ENCODE measurements at places on chromosomes 3 and 15.

DNA sequence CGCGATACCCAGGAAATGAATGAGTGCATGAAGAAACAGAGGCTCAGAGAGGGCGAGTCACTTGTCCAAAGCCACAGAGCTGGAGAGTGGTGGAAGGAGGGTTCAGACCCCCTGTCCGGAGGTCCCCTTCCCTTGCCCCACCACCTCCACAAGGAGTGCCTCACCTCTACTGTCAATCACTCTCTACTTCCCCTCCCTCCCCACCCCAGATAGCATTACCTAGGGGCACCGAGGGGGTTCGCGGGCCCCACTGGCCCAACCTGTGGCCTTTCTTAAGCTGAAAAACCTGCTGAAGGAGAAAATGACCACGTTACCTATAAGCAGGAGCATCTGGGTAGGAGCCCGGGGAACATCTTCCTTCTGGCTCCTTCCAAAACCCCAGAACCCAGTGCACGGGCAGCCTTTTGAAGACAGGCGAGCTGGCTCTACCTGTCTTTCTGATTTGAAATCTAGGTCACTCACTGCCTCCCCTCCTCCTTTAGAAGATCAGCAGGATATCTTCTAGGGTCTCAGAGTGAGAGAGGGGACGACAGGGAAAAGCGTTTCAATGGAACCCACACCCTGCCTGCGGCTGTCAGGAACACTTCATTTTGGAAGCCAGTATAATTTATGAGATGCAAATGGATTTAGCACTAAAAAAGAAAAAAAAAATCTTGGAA is 89.9 kb upstream of the MEF2A start:
- DNase-seq = no peak

DNA sequence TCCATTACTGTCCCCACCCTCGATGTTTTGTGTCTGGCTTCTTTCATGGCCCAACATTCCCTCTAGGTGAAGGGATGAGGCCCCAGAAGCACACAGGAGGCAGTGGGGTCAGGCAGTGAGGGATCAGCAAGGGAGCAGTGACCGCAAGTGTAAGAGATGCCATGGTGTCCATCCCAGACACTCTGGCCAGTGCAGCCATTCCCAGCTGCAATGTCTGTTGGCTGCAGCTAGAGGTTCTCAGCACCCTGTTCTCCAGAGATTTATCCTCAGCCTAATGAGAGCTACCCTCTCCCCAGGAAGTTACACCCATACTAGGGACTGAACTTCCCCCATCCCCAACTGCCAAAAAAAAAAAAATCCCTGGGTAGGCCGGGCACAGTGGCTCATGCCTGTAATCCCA is 40.2 kb downstream of the TRANK1 start:
- DNase-seq = no peak

GRCh38 chr3:56771376-56771775 is 30.4 kb downstream of the ARHGEF3 start:
- DNase-seq = no peak

DNA sequence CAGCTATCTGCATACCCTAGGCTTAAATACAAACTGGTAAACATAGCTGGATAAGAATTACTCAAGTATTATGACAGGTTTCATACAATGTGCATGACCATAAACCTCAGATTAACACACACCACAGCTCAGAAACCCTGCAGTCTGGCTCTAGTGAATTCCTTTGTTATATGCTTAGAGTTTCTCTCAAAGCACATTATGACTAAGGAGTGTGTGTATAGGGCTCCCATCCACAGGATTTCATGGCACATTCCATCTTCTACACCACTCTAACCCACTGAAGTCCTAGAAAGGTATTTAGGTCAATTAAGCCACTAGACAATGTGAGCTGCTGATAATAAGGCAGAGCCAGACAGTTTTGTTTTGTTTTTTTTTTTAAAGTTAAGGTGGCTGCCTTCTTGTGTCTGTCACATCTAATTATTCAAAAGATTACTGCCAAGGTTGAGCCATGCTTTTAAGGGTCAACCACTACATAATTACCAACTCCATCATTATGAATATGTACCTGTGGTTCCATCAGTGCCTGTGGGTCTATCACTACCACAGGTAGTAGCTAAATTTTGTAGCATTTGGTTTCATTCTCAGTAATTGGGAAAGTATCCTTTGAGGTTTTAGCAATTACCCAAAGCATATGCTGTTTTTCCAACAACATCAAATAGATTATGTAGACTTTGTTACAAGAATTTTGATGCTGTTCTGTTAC is 107.0 kb downstream of the ALCAM start:
- DNase-seq = no peak

- DNase-seq = no peak
These were observed 105.0 kb upstream of the ICE2 start for GRCh38 chr15:60583946-60584345.

GRCh38 chr15:36401586-36401966 is 177.8 kb upstream of the CDIN1 start:
- DNase-seq = no peak

DNA sequence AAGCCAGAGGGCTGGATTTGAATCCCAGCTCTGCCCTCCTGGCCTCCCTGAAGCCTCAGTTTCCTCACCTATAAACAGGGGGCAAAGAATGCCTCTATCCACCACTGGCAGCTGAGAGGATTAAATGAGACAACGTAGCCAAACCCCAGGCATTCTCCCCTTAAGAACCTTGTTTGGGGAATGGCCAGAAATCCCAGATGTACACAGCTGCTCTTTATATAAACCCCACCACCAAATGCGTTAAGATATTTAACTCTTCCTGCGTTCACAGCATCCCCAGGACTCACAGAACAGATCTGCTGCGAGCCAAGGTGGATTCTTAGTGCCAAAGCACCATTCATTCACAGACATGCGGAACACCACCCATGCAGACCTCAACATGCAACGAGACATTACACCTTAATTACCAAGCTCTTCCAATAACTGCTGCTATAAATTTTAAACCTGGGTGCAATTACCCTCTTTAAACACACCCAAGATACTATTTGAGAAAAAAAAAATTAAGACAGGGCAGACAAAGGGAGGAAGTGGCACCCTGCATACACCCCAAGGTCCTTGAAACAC is 5.2 kb downstream of the TLE3 start:
- no peak for DNase-seq

DNA sequence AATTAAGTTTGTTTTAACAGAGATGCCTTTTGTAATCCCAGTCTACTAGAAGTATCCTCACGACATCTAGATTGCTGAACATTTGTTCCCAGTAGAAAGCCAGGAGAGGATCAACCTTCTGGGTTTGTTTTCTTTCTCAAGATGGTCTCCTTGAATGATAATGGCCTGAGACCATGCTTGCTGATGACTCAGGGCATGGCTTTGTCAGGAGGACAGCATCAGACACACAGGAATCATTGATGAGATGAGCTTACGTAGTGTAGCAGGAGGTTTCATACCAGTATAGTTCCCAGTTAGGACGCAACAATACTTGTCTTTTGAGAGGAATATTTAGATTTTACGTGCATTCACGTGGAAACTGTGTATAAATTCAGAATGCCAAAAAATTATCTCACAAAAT is 38.6 kb downstream of the ATP1B3 start:
- DNase-seq = no peak

DNA sequence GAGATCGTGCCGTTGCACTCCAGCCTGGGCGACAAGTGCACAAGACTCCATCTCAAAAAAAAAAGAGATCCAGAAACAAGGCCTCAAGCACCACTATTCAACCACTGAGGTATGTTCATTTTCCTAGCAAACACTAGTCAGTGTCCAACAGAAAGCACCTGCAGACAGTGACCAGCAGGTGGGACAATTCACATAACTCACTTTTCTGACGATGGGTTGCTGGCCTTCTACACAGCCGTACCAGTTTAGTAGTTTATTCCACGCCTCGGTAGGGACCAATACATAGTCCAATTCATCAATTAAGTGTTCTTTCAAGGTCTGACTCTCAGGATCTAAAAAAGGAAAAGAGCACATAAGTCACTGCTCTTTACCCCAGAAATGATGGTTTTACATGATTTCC is 12.4 kb downstream of the USP4 start:
- DNase-seq = no peak

DNA sequence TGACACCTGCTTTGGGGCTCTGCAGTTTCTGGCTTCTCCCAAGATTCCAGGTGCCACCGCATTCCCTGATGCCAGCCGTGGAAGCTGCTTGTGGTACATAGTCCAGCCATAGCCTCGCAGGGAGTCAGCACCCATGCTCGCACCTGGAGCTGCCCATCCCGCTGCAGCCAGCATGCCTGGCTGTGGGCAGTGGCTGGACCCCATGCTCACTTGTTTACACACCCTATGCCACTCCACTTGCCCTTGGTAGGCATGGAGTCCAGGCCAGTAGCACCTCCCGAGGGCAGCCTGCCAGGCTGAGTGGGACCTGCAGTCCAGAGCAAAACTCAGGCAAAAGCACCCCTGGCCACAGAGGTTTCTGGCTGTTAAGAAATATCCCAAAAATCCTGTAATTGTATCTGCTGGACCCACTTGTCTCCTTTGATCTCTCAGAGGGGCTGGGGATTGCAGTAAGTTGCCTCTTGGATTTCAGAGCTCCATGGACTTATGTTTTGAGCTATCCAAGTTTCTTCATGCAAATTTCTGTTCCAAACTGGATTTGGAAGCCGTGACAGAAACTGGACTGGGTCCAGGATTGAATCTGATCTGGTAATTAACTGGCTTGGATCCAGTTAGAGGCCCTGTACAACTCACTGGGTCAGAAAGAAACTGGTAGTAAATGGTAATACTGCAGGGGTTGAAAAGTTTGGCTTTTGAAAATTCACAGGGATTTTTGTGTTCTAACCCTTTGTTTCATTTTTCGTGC is 149.3 kb downstream of the FMN1 start:
- DNase-seq = no peak

DNA sequence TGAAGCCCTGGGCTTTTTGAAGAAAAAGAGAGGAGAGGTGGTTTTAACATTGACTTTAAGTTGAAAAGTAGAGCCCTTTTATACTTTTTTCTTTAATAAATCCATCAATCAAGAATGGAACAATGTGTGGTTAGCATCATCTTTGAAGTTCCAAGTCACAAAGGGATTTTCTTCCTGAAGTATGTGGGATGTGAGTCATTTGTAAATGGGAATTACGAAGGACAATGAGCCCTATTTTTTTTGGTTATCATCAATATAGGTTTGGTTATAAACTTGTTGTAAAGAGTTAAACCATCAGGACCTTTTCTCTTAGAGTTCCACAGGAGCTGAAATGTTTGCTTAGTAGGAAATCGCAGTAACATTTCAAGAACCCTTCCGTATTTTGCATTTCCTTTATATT is 38.3 kb downstream of the PIK3CA start:
- DNase-seq = no peak

GRCh38 chr3:4686619-4687018 is 193.5 kb downstream of the ITPR1 start:
- DNase-seq = no peak

- DNase-seq = no peak
These were observed 5.7 kb upstream of the FOXB1 start for GRCh38 chr15:59998305-59998949.

DNA sequence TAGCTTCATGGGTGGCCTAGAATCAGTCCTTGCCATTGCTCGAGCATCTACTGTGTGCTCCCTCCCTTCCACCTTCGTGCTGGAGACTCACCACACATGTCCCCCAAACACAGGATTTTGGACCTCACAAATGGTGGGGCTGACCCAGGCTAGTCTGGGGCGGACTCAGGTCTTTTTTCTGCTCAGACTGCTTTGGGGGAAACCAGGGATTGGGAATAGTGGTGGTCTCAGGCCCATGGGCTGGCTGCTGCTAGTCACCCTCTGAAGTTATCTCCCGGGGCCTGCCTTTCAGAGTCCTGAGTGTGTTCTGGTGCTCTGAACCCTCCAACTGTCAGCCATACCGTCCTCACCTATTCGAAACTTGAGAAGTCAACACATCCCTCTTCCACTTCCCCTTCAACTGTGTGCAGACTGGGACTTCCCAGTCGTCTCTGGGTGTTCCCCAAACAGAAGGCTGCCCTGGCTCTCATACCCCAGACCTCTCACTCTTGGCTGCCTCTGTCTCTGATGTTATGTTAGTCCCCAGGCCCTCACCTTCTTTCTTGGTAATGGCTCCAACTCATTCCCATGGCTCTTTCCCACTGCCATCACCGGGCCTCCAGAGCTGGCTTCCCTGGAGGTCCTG is 46.0 kb downstream of the PPCDC start:
- DNase-seq = no peak

DNA sequence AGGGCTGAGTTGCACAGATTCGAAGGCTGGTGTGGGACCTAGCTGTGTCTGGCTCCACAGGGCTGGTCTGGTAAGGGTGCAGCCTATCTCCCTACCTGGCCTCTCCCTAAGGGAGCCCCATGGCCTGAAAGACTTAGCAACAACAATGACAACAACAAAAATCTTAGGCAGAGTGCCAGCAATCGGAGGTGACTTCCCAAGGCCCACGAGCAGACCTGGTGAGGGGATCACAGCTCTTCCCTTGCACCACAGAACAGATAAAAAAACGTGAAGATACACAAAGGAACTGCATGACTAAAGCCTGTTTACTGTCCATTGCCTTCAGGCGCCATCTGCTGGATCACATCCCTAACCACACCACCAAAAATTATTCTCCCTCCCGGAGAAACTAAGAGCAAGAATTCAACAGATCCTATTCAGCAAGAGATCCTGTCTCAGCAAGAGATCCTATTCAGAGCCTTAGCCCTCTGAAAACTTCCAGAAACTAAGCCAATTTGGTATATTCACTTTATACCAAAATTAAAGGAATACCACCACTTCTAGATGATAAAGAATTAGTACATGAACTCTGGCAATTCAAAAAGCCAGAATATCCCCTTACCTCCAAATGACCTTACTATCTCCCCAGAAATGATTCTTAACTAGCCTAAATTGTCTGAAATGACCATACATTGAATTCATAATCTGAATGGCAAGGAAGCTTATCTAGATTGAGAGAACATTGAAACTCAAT is 24.1 kb upstream of the OR5K4 start:
- DNase-seq = no peak

GRCh38 chr15:57595011-57595866 is 3.5 kb downstream of the MYZAP start:
- no peak for DNase-seq

DNA sequence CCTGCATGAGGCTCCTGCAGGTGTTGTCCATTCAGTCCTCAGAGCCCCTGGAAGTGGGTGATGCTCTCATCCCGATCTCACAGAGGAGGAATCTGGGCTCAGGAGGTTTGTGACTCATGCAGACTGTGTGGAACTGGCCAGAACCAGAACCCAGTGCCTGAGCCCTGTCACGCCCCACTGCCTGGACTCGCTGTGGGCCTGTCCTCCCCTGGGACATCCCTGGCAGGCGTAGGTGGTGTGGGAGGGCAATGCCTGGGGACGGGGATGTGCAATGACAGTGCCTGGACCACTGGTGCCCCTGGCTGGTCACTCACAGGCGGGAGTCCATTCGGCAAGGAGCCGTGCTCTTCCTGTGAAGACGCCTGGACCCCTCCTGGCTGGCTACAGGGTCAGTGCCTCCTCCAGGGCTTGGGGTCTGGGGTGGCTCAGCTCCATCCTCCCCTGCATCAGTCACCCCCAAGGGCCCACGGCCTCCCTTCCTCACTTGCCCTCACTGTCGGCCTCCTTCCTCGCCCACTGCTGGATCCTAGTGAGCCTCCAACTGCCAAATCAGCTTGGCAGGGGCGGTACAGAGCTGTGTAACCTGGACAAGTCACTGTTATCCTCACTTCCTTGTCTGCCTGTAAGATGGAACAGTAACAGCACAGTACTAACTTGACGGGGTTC is 14.9 kb downstream of the PSTPIP1 start:
- DNase-seq = no peak

- DNase-seq = no peak
These were observed 193.4 kb upstream of the RASGRP1 start for GRCh38 chr15:38758043-38758442.

Measured in GOT3 (cell line).